ENCODE measurements at places on chromosomes 6 and 20.

DNA sequence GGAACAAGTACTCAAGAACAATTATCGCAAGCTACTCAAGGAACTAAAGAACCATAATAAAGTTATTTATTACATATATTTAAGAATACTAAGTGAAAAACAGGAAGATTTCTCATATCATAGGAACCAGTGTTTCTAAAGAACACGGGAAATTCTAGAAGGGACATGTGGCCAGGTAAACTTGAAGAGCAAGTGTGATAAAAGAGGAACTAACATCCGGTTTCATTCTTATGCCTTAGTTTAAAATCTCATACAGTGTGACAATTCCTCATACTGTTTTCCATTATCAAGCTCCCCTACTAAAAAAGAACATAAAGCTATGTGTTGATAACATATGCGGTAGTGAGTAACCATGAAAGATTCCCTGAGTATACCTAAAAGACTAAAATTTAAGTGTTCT, 163.5 kb upstream of the SHLD1 start:
- DNase-seq: no peak

DNA sequence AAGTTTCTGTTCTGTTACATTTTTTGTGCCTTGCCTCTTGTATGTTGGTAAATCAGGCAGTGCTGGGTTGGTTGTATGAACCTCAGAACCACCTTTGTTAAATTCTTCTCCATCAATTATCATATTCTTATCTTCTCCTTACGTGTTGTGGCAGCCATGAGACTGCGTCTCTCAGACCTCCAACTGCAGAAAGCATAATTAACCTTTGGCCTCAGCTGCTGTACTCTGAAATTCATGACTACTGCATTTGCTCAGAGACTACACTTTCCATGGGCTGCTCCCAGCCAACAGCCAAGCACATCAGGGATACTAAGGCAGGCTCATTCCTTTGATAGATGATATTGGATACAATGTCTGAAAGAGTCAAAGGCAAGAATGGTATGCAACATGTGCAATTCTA, 15.1 kb upstream of the SNX3 start:
- DNase-seq: no peak

DNA sequence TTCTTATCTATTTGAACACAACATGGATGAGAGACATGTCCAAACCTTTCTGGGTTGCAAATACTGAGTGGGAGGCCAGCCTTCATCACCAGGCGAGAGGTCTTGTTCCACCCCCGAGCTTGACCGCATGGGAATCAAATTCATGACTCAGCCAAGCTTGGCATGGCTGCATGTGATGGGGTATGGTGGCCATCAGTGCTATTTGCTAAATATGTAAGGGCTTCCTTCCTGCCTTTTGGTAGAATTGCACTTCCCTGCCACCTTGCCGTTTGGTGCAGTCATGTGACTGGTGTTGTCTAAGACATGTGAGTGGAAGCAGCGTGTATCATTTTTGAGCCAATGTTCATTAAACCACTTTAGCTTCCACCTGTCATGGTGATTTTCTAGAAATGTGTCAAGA, 508.9 kb upstream of the SULF2 start:
- DNase-seq: no peak

DNA sequence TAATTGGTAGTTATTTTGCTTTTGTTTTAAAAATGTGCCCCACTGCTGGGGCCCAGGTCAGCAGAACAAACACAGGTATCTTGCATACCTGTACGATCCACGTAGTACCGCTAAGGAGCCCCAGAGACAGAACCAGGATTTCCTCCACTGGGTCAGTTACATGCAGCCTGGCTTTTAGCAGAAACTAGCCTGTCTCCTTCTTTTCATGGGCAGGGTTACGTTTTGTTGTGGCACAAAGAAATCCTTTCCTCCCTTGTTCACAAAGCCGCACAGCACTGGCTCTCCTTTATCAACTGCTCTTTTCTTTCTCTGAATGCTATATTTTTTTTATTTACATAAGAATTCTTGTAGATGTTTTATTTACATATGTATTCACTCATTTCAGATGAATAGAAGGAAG, 190.3 kb upstream of the POU3F2 start:
- DNase-seq: no peak

- DNase-seq: no peak
Observed at GRCh38 chr6:167476844-167477595, 152.1 kb downstream of the TTLL2 start.

DNA sequence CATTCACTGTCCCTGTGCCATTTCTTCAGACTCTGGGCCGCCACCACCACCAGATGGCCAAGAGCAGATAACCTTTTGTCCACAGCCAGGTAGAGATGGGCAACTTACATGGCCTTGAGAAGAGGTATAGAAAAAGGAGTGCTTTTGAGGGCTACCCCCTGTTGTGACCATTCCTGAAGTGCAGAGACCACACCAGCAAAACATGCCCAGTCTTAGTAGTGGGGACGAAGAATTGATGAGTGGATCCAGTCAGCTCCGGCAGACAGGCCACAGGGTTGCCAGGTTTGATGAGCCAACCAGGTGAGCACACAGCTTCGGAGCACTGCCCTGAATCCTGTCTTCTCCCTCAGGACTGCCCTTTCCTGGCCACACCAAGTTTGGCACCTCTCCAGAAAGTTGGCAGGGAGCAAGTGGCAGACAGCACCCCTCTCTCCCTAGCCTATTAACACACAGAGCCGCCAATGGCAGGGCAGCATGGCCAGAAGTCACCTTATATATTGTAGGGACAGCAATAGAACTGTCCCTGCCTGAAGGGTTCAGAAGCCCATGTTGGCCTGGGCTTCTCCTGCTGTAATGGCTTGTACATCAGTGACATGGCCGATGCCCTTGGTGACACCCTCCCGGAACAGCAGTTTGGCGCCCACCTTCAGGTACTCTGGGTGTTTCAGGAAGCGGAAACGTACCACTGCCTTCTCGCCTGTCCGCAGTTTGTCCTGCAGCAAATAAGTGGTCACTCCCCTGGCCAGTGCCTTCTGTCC, 7.8 kb downstream of the GTPBP2 start:
- DNase-seq: no peak

DNA sequence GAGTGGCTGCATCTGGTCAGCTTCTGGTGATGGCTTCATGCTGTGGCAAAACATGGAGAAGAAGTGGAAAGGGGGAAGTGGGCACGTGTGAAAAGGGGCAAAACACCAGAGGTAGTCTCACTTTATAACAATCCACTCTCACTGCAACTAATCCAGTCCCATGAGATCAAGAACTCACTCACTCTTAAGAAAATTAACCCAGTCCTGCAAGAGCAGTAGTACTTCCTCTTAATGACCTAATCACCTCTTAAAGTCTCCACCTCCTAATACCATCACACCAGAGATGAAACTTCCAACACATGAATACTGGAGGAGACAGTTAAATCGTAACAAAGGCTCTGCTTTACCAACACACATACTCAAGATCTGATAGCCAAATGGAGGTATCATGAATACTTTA, 152.6 kb downstream of the THEMIS start:
- no peak for DNase-seq
